ENCODE measurements at places on chromosomes 12 and 14.
A peak's percentile ranks its signal among the peaks of the same experiment; 100 is the strongest.

GRCh38 chr14:64928239-64929013, 14.1 kb downstream of the GPX2 start:
- DNase-seq: no peak

DNA sequence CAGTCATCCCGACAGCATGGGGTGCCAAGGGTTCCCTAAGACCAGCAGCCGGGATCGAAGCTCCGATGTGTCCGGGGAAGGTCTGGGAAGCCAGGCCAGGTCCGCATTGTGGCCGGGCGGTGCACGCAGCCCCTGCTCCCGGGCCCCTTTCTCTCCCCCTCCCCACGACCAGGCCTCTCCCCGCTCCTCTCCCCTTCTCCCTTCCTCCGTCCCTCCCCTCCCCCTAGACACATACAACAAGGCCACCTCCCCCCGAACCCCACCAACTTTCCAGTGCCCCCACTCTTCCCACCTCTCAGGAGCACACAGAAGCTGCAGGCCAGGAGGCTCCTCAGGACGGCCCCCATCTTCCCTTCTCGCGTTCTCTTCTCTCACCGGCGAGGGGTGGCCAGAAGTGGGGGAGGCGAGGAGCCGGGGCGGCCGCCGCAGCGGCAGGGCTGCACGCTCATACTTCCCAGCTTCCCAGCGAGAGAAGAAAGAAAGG, 413 bp downstream of the LRP6 start:
- no peak for DNase-seq

DNA sequence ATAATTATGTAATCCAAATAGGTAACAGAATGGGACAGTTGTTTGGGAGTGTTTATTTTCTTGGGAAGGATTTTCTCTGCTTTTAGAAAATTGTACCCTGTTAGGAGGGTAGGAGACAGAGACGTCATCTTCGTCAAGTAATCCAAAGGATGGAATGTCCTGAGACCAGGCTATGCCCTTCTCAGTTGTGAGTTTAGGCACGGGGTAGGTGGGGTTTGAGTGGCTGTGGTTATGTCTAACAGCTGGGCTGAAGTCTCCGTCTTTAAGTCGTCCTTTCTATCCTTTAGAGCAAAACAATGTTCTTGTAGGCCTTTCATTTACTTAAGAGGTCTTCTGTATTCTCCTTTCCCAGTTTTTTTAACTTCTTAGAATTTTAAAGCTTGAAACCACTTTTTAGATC, 5.7 kb downstream of the SOCS2 start:
- no peak for DNase-seq

GRCh38 chr14:68662392-68662791, 130.5 kb downstream of the ZFP36L1 start:
- no peak for DNase-seq

GRCh38 chr12:53740130-53740491, 11.7 kb downstream of the CISTR start:
- DNase-seq: no peak

- no peak for DNase-seq
These were observed 163.5 kb downstream of the AACS start for GRCh38 chr12:125228519-125229260.

- peak; percentile 10 for DNase-seq
These were observed 411.0 kb upstream of the OR4E1 start for GRCh38 chr14:22084393-22085281.

GRCh38 chr14:74858022-74858421, 17.9 kb downstream of the PROX2 start:
- DNase-seq: no peak

DNA sequence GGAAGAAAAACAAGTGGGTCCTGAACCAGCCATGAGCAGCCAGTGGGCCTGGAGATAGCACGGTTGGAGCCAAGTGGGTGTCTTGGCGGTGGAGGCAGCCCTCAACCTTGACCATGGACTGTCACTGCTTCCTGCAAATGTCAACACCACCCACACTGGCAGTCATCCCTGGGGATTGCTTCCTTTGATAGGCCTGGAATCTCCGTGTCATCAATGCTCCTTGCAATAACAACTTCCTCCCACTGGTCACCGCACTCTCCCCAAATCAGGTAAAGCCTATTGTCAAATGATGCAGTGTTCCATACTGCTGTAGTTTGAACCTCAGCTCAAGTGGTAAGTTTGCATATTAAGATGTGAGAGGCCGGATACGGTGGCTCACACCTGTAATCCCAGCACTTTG, 129.1 kb downstream of the NTF3 start:
- DNase-seq: no peak

- no peak for DNase-seq
These were observed 15.2 kb downstream of the HHIPL1 start for GRCh38 chr14:99660006-99660566.

DNA sequence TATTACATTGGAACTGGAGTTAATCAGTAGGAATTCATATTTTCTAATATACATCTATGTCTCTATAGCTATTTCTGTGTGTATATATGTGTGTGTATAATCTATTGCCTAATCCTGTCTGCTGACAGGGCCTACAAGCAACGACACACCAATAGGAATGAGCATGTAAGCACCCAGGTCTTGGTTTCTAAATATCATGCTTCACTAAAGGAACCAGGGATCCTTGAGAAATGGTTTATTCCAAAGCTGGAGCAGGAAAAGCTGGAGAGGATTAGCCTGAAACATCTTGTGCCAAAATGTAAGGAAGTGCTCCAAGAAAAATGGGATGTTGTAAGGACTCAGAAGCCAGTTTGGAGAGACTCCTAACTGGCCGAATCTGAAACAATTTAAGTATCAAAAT, 29.3 kb upstream of the LGALS3 start:
- no peak for DNase-seq

DNA sequence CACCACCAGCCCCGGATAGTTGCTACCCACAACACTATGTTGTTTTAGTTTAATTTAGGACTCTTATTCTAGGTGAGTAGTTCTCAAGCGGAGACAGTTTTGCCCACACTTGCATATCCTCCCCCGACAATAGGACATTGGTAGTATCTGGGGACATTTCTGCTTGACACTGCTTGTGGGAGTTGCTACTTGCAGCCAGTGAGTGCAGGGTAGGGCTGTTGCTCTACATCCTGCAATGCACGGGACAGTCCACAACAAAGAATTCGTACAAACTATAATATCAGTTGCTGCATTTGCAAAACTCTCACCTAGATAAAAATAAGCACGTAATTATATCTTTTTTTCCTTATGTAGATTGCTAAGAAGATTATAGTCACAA, 111.8 kb upstream of the DNM1L start:
- no peak for DNase-seq

DNA sequence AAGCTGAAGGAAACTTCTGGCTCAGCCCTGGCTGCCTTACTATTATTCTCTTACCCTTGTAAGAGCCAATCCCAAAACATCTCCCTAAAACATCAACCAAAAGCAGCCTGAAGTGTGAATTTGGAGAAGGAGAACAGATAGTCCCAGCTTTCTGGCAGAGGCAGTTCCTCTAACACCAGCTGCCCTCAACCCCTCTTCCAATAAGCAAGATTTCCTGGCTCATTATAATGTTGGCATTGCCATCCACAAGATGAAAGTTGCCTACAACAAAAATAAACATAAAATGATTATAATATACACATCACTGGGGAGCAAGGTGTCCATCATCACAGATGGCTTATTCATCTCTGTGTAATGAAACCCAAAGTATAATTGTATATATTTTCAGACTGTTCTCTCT, 352.5 kb upstream of the CCDC196 start:
- no peak for DNase-seq
